Naive B cell (primary cell): ENCODE measurements at places on chromosomes 4 and X.

GRCh38 chr4:87851332-87851731 lies 18.6 kb downstream of the MEPE start:
- DNase-seq: no peak

GRCh38 chr4:175789647-175790046 lies 22.4 kb downstream of the GPM6A start:
- no peak for DNase-seq

- DNase-seq: no peak
These were observed 444.3 kb upstream of the ATOH1 start for GRCh38 chr4:93384241-93384640.

DNA sequence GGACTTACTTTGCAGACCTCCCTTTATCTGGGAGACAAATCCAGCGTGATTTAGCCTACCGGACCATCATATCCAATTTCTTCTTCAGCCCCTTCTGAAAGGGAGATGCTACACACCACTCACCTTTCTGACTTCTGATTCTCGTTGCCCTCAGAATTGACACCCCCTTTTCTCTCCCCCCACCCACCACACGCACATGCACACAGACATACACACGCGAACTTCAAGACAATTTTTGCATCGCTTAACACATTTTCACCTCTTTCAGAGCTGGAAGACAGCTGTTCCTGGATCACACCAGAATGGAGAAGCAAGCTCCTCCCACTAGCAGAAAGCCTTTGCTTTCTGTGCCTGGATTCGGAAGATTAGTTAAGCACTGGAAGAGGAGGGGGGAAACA lies 1.0 kb upstream of the SNCA start:
- no peak for DNase-seq
